ENCODE measurements at places on chromosomes 1 and 21.

DNA sequence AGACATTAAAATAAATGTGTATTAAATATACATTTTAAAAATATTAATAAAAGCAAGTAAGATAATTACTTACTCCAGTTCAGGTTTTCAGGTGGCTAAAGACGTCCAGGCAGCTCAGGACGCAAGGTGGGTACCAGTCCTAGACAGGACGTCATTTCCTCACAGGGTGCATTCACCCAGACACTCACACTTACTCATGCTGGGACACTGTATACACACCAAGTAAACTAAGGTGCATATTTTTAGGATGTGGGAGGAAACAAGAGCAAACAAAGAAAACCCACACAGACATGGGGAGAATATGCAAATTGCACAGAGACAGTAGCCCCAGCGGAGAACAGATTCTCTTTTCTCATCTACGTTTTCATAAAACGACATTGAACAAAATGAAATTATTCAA, 457.9 kb downstream of the BRINP3 start:
- no peak for DNase-seq

DNA sequence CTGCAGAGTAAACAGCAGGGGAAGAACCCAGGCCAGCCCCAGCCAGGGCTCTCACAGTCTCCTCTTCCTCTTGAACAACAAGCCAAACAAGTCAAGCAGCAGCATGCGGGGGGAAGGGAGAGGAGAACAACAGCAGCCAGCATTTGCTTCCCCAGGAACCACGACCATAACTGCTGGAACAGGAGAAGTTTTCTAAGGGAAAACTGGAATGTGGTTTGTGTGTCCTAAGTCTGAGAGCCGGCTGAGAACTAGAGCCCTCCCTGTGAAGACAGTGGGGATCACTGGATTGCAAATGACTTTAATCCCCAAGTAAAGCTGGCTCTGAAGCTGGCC, 48.2 kb downstream of the COQ8A start:
- DNase-seq, result no peak

DNA sequence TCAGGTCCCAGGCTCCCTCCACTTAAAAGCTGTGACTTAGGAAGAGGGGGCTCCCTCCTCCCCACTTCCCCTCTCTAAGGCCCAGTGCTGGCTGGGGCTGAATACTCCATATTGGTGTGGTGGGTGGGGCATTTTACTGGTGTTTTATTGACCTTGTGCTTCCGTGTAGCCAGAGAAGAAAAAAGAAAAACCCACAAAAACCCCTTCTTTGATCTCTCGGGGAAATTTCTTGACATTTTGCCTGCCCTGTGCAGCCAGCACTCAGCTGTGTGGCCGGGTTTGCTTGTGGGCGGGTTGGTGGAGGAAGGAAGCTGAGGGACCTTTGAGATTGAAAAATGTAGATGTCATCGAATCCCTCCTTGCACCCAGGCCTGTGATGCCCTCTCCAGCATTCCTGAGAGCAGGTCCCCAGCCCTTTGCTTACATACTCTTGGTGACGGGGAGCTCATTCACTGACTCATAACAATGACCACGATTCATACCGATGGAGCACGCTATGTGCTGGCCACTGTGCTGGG, 24.8 kb downstream of the TNFRSF8 start:
- peak; percentile 22 for DNase-seq

- DNase-seq, result no peak
These were observed 231.3 kb downstream of the FOXD2 start for GRCh38 chr1:47669081-47669585.

DNA sequence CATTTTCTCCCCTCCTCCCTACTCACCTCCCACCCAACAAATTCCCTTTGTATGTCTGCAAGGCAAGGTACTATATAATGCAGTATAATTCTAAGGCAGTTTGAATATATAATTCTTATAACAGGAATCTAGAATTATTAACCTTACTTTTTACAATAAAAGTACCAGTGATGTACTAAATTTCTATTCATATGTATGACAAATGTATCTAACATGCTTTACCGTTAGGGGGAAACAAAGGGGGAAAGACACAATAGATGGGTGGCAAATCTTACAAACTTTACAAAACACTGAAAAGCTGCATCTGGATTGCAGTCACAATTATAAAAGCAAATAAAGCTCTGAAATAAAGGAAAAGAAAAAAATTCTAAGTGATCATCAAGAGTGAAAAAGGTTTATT, 2.3 kb downstream of the PIK3R3 start:
- DNase-seq, result no peak

DNA sequence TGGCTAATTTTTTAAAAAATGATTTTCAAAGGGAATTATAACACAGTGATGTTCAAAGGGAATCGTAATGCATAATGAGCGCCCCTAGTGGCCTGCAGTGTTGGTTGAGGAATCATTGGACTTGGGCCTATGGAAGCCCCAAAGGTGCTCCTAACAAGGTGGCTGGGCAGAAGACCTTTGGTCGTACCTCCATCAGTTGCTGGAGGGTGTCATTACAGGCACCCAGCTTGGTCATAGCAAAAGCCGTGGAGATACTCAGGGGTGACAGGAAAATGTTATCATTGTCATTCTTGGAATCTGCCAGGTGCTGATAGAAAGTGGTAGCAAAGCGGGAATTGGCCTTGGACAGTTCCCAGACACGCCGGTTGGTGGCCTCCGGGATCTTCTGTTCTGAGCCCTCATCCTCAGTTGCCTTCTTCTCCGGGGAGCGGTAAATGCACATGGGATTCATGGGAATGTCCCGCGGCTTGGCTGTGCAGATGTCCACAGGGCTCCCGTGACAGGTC, 2.7 kb downstream of the SERPINC1 start:
- DNase-seq, result no peak

DNA sequence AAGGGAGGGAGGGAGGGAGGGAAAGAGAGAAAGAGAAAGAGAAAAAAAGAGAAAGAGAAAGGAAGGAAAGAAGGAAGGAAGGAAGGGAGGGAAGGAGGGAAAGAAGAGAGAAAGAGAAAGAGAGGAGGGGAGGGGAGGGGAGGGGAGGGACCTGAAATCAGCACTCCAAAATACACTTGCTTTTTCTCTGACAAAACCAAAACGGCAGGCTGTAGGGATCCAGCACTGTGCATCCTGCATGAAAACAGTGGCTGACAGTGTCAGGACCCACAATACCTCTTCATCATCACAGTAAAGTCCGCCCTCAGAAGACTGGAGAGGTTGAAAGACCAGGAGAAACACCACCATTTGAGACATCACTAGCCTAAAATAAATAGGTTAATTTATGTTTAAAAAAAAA, 156.0 kb upstream of the SOD1 start:
- no peak for DNase-seq

GRCh38 chr1:19385869-19386591, 73.9 kb downstream of the SLC66A1 start:
- DNase-seq, result no peak

GRCh38 chr1:18681423-18681835, 50.8 kb downstream of the PAX7 start:
- DNase-seq, result no peak

- DNase-seq, result no peak
These were observed 34.9 kb downstream of the ZNF644 start for GRCh38 chr1:90986953-90987352.

DNA sequence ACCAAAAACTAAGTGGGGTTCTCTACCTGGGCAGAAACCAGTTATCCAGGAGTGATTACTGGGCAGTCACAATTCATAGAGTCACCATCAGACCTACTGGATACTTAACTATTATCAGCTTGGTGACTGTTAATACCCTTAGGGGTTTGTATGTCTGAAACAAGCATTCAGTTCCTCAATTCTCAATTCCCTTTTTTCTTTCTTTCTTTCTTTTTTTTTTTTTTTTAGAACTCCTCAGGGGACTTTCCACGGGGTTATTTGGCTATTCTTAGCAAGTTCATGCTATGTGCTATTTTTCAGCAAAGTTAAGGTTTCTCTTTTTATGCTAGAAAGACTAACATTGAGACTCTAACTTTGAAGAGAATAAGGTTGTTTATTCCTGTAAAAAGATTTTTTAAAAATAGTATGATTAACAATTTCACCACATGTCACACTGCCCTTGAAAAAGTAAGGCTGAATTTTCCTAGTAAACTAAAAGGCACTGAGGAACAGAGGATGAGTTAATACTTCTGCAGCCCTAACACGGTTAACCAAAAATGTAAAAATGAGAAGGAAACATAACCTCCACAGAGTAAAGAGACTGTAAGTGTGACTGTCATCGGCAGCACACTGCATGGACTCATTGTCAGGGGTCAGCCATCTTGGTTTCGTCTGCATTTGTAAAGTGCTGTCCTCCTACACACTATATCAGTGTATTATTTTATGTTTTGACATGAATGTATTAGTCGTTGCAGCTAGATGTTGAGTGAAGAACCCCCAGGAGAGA, 310.2 kb downstream of the NTNG1 start:
- DNase-seq, result no peak

- DNase-seq, result no peak
These were observed 15.9 kb downstream of the LZIC start for GRCh38 chr1:9927259-9927658.

DNA sequence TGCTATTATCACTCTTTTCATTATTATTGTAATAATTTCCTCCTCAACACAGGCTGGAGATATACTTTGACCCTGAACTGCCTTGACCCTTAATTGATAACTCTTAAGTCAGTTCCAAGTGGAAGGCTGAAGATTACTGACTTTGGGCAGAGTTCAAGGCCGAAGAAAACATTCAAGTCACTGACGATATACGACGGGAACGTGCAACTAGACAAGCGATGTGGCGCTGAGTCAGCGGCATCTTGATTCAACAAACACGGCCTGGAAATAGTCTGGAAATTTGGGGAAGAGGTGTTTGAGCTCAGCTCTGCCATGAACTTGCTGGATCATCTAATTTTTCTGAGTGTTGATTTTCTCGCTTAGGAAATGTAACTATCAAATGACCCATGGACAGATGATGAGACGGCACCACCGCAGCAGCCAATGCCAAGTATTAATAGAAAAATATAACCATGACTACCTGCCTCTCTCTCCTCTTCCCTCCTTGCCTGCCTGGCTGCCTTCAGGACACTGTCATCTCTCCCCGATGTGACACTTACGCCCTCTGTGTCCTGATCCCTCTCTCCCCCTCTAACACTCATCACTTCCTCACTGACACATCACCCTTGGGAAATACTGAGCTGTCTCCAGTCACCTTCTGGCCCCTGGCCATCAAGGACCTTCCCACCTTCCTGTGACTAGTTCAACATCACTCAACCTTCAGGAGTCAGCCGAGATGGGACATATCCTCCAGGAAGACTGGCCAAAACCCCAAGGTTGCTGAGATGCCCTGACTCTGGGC, 49.4 kb downstream of the TMCO4 start:
- no peak for DNase-seq

DNA sequence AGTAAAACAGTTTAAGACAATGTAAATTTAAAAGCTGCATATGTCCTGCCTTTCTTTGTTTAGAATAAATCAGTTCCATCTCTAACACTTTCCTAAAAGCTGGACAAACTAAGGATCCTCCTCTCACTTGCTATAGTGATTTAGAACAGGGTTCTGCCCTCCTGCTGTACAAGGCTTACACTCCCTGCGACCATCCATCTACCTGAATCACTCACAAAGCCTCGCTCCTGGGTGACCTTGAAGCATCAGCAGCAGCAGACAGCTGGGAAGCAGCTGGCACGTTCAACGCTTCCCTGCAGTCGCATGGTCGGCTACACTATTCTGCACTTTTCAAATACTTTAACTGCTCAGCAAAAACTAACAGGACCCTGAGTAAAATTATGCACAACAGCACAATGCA, 128.0 kb downstream of the NTPCR start:
- no peak for DNase-seq

- no peak for DNase-seq
These were observed 18.1 kb downstream of the B3GALT5 start for GRCh38 chr21:39630827-39631226.

DNA sequence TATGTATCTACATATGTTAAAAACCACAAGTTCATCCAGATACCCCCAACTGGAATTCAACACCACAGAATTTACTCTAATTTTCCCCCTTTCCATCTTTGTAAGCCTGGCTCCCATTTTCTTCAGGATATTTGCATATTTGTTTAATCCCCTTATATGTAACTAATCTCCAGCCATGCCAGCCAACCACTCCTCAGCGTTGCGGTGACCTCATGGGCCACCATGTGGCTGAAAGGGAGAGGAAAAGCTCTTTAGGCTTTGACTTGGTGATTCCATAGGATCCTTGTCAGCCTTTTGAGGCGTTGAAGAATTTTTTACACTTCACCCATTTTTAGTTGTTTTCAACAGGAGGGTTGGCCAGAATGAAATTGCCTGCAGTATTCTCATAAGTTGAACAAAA, 10.0 kb downstream of the CLDN19 start:
- no peak for DNase-seq

DNA sequence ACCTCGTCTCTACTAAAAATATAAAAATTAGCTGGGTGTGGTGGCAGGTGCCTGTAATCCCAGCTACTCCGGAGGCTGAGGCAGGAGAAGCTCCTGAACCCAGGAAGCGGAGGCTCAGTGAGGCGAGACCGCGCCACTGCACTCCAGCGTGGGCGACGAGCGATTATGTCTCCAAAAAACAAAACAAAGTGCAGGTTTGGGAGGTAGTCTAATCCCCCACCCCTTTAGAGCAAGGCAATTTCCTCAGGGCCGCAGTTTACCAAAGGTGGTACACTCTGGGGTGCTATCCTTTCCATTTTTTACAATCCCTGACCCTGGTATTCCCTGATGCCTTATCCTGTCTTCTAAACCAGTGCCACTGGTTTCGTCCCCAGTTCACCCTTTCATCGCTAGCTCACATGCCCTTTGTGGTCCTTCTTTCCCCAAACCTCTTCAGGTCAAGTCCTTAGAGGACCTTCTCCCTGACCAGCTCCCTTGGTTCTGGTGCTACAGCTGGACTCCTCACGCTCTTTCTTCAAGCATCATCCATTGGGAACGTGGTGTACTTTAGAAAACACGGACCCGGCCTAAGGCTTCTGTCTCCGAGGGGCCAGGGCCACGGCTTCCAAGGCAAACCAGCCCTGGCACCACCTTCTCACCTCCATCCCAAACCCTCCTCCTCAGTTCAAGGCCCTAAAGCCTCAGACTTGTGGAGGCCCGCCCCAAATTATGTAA, 873 bp downstream of the IFT25 start:
- DNase-seq, result no peak

GRCh38 chr21:37136261-37136660, 63.2 kb downstream of the TTC3 start:
- no peak for DNase-seq

DNA sequence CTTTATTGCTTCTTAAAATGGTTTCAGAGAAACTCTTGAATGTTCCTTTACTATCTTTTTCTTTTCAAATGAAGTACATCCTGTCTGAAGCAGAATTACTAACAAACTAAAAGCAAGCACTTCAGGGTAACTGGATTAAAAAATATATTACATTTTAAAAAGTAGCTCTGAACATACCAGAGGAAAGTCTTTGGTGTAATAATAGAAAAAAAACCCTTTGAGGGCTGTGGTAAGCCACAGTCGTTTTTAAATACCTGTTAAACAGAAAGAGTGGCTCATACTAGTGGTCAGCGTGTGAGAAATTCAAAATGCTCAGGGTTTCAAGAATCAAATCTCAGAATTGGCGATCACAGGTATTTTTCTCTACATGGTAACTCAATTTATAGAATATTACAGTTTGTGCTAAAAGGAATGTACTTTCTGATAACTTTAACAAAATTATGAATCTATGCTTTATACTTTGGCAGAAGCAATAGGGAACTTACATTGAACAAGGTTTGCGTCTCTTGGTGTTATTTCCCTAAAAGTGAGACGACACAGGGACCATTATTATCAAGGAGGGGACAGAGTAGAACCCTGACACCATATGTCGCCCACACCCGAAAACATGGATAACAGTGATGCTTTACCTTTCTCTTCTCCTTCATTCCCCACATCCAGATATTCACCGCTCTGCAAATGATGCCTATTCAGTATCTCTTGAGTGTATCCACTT, 97.0 kb upstream of the DPH5 start:
- DNase-seq, result no peak
